Activated CD4-positive, alpha-beta T cell treated with anti-CD3 and anti-CD28 coated beads, Interleukin-2, amount 50 U/mL, for 24 hours (primary cell): ENCODE measurements at places on chromosomes 1 and 21.

GRCh38 chr1:17998889-17999288 lies 108.7 kb upstream of the IGSF21 start:
- no peak for DNase-seq

- no peak for DNase-seq
Measured at GRCh38 chr1:167084757-167085156, 5.4 kb downstream of the GPA33 start.

DNA sequence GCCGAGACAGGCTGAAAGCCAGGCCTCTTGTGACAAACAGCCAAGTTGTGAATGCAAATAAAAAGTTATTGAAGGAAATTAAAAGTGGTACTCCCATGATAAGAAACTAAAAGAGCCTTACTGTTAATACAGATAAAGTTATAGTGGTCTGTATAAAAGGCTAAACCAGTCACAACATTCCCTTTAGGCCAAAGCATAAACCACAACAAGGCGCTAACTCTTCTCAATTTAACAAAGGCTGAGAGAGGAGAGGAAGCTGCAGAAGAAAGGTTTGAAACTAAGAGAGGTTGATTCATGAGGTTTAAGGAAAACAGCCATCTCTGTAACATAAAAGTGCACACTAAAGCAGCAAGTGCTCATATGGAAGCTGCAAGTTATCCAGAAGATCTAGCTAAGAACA lies 10.7 kb downstream of the C1orf105 start:
- no peak for DNase-seq

DNA sequence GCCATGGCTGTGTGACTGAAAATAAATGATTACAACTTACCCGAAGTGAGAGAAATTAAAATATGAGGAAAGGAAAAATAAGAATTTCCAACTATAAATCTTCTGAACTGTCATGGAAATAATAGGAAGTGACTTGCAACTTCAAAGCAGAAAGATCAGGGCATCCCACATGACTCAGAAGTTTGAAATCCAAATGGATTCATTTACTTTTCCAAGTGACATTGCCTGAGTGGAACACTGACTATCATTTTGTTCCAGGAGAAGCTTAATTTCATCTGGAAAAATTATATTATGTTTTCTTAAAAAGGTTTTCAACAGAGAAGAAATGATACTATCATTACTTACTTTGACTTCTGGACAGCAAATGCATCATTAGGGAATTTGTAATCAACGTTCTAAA lies 110.8 kb downstream of the GREM2 start:
- no peak for DNase-seq

DNA sequence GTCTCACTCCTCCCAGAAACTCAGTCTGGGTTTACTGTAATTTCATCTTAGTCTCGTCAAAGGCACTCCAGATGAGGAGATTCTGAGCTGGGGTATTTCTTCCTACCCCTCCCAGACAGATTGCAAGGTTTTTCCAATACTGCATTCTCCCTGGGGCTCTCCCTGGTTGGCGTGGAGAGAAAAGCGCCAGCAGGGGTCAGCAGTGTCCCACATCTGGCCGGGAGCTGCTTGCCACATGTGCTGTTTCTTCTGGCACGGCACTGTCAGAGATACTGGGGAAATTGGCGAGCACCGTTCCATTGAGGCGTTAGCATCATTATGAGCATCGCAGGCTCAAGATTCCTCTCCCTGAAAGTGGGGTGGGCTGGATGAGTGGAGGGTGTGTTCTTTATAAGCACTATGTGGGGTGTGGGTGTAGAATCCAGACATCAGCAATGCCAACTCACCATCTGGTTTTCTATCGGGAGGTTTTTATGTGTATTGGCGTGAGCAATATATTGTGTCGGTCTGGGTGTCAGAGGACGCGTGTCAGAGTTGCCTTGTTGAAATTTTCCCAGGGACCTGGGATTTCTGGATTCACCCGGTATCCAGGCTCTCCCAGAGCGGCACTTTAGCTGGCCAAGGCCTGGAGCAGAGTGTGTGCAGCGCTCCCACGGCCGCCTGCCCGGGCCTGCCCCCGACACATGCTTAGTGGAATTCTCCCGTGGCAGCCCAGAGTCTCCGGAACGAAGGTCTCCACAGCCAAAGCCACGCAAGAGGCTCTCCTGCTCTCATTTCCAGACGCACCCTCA lies 8.0 kb upstream of the NAV1 start:
- DNase-seq, result no peak

- DNase-seq, result no peak
Measured at GRCh38 chr1:234250747-234251146, 122.5 kb upstream of the COA6 start.

DNA sequence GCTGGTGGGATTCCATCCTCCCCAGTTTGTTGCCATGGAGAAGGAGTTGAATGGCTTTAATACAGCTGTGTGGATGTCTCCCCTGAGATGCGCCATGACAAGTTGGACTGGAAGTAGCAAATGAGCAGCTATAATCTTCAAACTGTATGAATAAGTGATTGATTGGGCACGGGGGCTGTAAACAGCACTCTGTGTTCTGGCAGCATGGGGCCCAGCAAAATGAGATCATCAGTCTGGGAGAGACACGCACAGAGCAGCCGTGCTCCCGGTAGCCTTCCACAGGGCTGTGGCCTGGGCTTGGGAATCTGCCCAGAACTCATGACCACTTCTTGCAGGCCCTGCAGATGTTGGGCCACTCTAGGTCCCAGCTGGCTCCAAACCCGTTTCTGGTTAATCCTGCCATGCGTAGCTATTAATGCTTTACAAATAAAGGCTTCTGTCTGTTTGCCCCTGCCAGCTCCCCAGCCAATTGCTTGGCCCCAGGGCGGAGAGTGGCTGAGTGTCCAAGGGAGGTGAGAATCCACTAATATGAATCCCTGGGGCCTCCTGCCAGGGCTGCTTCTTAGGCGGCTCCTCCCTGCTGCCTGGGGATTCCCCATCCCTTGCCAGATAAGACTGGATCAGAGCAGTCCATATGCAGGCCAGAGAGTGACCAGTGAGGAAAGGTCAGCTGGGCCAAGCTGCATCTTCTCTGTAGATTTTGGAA lies 642.9 kb downstream of the AJAP1 start:
- DNase-seq, result no peak

DNA sequence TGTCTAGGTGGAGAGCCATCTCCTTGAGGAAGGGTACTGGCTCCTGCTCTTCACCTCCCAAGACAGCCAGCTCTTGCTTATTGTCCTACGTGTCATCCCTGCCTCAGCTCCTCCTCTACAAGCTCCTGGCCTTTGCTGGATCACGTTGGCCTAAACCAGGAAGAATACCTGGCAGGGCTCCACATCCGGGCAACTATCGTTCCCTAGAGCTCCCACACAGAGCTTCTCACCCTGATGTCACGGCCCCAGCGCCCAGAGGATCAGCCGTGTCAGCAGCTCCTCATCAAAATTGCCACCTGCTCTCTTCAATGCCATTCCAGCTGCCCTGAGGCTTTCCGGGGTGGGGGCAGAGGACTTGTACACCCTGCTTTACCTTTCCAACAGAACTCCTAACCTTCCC lies 1.9 kb upstream of the TPM3 start:
- no peak for DNase-seq

GRCh38 chr1:85864727-85865126 lies 156.5 kb upstream of the ZNHIT6 start:
- no peak for DNase-seq

DNA sequence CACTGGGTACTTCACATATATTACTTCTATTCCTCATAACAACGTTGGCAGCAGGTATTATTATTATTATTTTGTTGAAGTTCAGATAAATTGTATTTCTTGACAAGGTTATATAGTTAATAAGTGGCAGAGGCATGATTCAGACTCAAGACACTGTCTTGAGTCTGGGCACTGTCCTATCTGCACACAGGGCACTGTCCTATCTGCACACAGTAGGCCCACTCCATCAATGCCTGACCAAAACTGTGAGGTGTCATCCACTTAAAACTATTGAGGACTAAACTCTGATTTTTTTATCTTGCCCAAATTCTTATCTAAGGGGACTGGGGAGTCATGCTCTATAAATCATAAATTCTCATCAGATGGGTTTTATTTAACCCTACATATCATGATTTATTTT lies 23.8 kb upstream of the IER5 start:
- no peak for DNase-seq

DNA sequence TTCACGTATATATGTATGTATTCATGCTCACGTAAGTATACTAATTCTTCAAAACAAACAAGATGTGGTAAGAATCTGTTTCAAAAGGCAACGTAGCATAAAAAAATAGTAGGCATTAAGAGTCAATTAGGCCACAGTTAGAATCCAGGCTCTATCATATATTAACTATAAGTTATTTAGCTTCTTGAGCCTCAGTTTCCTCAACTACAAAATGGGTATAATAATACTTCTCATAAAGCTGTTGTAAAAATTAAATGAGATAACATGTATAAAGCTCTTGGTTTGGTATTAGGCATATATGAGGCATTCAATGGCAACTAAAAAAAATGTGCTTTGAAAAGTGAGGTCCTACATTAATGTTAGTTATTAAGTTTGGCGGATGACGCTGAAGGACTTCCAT lies 9.2 kb downstream of the B3GALNT2 start:
- DNase-seq, result no peak

GRCh38 chr1:45364294-45364693 lies 24.1 kb upstream of the MUTYH start:
- no peak for DNase-seq

- DNase-seq, result no peak
Measured at GRCh38 chr1:27099135-27099586, 55.8 kb downstream of the SLC9A1 start.

DNA sequence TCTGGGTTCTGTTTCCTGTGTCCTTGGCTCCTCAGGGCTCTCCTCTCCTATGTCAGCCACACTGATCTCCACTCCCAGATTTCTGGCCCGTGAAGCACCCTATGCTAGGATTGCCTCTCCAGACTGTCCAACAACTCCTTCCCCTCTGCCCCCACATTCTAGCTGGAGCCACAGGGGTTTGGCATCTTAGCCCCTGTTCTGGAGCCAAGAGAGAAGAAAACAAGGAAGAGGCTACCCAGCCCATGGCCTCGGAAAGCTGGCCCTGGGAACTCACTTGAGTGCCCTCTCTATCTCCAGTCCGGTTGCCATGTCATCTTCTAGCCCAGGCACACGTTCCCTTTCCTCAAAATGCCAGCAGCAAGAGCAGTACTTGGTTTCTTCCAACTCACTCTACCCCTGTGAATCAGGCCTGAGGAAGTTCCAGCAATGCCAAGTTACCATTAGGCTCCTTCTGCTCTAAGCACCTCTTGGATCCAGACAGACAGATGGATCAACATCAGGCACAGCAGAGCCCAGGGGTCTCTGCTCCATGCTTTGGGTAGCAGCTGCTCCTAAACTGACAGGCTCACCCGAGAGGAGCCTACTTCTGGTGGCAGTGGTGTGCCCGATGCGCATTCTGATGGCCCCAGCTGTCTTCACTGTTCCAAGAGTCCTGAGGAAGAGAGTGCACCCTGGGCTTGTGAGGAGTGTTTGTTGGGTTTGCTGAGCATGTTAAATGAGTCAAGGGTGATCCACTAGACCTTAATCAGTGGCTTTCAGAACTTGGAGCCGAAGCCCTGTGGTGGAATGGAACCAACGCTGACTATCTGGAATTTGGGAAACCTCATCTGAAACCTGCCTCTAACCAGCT lies 11.6 kb upstream of the GPR61 start:
- no peak for DNase-seq

DNA sequence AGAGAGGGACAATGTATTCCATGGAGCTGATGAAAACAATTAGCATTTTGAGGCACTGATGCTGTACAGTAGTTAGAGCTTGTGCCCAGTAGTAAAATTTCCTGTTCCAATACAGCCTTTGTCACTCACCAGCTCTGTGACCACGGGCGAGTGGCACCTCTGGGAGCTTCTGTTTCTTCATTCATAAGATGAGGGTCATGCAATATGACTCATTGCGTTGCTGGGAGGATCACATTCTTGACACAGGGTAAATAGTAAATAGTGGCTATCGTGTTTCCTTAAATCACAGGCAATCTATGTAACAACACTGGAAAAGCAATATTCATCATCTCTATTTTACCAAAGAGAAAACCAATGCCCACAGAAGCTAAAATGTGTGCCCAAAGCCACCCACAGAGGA lies 4.5 kb upstream of the LRRC52 start:
- DNase-seq, result no peak

GRCh38 chr1:7052701-7053100 lies 267.4 kb downstream of the CAMTA1 start:
- DNase-seq, result no peak

GRCh38 chr1:193794239-193794638 lies 607.8 kb upstream of the B3GALT2 start:
- DNase-seq, result no peak

DNA sequence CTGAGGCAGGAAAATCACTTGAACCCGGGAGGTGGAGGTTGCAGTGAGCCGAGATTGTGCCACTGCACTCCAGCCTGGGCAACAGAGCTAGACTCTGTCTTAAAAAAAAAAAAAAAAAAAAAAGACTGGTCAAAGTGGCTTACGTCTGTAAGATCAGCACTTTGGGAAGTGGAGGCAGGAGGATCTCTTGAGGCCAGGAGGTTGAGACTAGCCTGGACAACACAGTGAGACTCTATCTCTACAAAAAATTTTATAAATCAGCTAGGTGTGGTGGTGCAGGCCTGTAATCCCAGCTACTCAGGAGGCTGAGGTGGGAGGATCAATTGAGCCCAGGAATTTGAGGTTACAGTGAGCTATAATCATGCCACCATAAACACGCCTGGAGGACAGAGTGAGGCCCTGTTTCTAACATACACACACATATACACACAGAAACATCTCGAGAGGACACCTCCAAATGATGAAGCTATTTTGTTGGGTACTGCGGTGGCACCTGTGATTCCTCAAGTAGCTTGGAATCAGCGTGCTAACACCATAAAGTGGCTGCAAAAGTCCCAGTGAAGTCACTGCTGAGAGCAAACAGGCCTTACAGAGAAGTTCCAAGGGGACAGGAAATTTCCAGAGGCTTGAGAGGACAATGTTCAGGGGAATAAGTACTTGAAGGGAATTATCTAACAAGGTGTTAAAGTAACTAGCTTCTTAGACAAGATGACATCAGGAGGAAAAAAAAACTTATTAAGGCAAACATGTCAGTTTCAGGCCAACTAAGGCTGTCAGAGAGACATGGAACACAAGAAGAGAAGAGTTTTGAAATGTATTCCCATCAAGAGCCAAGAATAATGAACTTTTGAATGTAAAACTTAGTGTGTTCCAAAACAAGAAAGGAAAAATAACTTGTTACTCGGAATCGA lies 1.3 kb downstream of the NADK start:
- DNase-seq, result no peak

DNA sequence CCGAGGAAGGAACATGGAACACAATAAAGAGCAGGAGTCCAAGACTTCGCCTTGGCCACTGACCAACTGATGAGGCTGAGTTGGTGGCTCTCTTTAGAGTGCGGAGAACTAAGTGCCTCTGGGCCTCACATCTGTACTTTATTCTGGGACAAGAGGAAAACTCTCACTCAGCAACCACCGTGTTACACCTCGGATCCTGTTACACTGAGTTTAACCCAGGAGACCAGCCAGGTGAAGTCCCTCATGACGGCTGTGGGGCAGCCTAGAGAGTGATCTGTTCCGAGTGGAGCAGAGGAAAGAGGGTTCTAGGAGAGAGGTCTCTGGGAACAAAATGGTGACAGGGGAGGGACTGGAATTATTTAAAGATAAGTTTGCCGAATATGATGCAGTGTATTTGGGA lies 33.5 kb upstream of the AGL start:
- DNase-seq, result no peak

GRCh38 chr1:196774603-196775002 lies at the start of gene CFHR3:
Gene CFHR3 (plus strand): TSS chr1:196774840. CDS start chr1:196774887, 47 bp downstream.
- DNase-seq, result no peak
